ENCODE measurements at places on chromosomes 11 and 22.

GRCh38 chr11:2390091-2390724 lies 10.3 kb upstream of the TSSC4 start:
- DNase-seq, result no peak

DNA sequence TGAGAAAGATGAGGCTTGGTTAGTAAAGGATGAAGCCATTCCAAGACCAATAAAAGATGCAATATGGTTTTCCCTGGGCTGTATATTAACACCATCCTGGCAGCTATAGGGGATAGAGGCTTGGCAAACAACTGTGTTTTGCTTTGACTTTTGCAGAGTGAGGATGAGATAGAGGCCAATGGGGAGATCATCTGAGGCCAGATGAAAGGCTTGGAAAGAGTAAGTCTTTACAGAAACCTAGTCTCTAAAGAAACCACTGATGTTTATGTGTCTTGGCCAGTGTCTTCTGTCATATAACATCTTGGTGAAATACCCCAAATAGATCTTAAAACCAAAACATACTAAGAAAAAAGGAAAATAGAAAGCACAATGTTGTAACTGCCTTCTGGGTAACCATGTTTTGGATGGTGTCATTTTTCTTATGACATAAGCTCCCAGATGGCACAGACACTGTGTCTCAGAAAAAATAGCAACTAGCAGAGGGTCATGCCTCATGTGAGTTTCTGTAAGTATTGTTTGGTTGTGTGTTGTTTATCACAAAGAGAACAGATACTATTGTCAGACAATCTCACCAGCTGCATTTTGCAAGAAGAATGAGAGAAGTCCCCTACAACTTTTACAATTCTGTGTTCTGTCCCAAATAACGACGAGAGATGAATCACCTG lies 305.4 kb downstream of the ST3GAL4 start:
- DNase-seq, result no peak

DNA sequence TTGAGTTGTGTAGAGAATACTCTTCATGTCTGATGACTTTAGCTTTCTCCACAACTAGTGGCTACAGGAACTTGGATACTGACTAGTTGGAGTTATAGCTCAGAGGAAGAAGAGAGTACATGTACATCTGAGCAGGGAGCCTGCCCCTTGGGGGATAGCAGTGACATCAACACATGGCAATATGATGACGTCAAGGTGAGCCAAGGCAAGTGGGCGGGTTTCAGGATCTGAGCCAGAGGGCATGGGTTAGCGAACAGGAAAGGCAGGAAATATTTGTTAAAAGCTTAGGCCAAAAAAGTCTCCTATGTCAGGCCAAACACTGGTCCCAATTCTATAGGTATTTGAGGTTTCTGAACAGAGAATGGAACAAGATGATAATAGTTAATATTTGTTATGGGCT lies 42.0 kb upstream of the HORMAD2 start:
- DNase-seq, result no peak

DNA sequence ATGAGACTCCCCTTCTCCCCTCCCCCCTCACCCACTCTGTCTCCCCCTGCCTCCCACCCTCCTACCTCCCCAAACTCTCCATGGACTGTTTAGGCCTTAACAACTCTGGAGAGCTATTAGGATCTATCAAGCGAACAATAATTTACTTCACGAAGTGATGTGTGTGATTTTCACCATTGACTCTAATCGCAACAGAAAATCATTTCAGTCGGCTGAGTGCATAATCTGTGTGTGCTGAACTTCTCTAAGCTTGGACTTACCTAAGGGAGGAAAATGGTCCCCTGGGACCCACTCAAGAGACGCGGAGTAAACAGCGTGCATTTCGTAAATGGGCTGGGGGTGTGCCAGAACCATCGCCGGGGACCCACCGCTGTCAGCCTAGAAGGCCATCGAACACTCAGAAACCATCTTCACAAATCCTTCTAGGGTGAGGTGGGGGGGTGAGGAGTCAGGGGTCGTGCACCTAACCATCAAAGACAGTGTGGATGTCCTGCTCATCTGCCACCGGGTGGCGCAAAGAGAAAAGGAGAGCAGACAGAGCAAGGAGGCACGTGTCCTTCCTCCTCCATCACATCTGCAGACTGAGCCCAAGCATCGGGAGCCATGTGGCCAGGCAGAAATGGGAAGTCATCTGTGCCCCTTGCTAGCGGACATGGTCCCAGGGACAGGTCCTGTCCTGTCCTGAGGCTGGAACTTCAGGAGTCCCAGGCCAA lies 62.1 kb upstream of the NUP50 start:
- no peak for DNase-seq

- no peak for DNase-seq
Observed at GRCh38 chr11:1990872-1991578, 6.6 kb downstream of the H19 start.

DNA sequence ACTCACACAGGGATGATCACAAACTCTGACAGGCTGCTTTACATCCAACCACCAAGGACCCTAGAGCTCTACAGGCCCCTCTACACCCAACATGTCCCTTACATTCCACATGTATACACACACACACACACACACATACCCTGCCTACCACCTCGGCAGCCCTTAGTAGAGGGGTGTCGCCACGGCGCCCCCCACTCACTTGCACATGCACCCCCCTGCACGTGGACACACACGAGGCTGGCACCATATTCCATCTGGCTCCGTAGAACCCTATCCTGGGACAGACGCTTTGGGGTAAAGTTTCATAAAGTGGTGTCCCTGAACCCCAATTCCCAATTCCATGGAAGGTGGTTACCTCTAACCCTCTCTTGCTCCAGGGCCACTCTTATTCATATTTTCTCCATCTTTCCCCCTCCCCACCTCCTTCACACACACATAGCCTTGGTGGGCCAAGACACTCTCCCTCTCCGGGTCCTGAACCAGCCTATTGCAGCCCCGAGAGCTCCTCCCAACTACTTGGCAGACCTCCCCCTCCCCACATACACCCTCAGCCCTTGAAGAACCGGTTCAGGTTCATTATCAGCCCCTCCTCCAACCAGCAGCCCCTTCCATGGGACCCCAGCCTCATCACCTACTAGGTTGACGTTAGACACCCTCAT lies 809 bp downstream of the PDE2A start:
- no peak for DNase-seq

DNA sequence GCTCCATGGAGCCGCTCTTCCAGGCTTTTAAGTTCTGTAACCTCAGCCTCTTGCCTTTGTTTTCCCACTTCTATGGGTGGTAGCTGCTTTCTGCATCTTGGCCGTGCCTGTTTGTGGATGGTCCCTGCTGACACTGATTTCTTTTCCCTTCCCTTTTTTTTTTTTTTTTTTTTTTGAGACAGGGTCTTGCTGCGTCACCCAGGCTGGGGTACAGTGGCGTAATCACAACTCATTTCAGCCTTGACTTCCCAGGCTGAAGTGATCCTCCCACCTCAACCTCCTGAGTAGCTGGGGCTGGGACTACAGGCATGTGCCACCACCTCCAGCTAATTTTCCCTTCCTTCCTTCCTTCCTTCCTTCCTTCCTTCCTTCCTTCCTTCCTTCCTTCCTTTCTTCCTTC lies 57.7 kb upstream of the EP300 start:
- DNase-seq, result no peak

GRCh38 chr11:88418508-88418907 lies 81.0 kb upstream of the CTSC start:
- DNase-seq, result no peak

DNA sequence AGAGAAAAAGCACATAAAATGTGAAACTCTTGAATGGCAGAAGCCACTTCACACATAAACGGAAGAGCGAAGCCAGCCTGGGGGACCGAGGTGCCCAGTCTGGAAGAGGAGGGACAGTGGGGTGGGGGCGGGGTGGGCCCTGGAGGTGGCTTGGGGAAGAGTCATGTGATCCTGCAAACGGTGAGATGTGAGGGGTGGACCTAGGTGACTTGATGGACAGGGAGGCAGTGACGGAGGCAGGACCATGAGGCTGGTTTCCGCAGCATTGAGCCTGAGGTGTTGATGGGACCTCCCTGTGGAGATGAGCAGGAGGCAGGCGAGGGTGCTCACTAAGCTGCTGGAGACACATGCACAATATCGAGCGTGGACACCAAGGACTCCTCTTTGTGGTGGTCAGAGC lies 16.8 kb downstream of the ZDHHC24 start:
- DNase-seq, result no peak

GRCh38 chr11:36268337-36268985 lies 20.8 kb downstream of the COMMD9 start:
- DNase-seq, result no peak

- DNase-seq, result no peak
Observed at GRCh38 chr22:43050995-43051394, 36.0 kb upstream of the PACSIN2 start.

DNA sequence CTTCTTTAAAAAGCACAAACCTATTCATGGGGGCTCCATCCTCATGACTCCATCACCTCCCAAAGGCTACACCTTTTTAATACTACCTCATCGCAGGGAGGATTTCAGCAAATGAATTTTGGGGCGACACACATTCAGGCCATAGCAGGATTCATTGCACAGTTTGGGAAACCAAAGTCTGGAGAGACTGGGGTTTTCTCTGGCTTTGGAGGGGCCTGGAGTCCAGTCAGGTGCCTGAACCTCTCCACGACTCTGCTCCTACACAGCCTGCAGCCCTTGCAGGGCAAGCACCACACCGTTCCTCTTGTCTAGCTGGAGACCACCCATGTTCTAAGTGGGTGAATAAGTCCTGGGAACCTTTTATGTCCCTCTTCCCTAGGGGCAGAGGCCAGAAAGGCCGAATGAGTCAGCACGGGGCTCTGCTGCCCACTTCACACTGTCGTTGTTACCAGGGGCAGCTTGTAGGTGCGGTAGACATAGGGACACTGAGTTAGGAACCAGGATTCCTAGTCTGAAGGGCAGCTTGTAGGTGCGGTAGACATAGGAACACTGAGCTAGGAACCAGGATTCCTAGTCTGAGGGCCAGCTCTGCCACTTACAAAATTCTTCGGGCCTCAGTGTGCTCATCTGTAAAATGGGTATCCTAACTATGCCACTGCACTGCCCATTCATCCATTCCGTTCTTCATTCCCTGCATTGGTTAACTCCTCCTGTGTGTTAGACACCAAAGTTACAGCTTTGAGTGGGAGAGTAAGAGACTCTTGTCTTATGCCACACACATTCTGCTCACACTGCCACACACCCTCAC lies 251.7 kb upstream of the B3GAT1 start:
- no peak for DNase-seq

- DNase-seq, result no peak
Observed at GRCh38 chr11:10727146-10727851, 23.7 kb upstream of the CTR9 start.
